ENCODE measurements at places on chromosomes 4 and X.

DNA sequence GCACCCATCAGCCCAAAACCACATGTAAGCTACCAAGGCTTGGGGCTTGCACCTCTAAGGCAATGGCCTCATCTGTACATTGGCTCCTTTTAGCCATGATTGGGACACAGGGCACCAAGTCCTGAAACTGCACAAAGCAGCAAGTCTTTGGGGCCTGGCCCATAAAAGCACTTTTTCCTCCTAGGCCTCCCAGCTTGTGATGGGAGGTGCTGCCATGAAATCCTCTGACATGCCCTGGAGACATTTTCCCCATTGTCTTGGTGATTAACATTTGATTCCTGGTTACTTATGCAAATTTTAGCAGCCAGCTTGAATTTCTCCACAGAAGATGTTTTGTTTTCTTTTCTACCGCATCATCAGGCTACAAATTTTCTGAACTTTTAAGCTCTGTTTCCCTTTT, 58.5 kb upstream of the PABPC4L start:
- no peak for DNase-seq

DNA sequence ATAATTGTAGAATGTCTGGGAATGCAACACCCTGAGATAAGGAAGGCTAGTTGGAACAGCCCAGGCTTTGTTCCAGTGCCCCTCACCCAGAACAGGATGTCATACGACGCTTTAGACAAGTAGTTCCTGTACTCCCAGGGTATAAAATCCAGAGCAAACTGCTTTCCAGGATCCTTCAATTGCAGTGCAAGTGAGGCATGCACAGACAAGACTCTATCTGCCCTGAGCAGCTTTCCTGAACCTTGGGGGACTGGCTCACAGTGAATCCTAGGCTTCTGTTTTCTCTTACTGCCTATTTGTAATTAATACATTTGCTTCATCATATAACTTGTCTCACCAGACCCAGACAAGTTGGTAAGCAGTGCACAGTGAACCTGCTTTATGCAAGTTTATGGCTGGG, 48.4 kb upstream of the IL9R start:
- no peak for DNase-seq

GRCh38 chr4:151673908-151674520, 86.8 kb downstream of the GATB start:
- no peak for DNase-seq

DNA sequence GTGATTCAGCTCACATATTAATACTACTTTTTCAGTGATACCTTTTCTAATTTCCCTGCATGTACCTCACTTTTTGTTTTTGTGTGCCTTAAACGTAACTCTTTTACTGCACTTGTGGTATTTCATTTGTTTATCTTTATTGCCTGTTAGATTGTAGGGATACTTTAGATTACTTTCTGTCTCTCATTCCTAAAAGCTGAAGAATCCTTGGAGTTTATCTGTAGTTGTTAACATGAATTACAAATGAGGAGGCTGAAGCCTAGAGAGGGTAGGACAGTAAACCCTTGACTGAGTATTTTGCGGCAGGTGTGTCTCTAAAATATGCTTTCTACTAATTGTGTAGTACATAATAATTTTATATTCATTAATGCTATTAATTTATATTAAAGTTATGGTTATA, 34.9 kb downstream of the BMP2K start:
- DNase-seq, result no peak

GRCh38 chrX:49878128-49878833, 1.0 kb upstream of the USP27X start:
- DNase-seq, result no peak

- no peak for DNase-seq
Measured at GRCh38 chr4:180757927-180758326, 1485.3 kb upstream of the TENM3 start.

DNA sequence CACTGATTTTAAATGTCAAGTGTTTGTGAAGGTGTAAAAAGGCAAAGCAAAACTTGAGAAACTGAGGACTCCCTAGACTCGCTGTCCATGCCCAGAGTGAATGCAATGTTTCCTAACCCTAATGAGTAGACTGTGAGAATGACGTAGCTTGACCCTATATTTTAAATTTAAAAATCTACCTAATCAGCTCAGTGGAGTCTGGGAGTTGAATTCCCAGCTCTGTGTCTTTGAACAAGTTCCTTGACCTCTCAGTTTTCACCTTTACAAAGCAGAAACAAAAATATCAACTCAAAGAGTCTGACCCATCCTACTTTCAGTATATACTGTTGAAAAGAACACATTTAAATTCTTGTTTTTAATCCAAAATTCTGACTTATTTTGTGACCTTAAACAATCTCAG, 2.3 kb downstream of the FGA start:
- DNase-seq, result no peak

- no peak for DNase-seq
Measured at GRCh38 chr4:146269228-146269653, 54.9 kb downstream of the REELD1 start.

DNA sequence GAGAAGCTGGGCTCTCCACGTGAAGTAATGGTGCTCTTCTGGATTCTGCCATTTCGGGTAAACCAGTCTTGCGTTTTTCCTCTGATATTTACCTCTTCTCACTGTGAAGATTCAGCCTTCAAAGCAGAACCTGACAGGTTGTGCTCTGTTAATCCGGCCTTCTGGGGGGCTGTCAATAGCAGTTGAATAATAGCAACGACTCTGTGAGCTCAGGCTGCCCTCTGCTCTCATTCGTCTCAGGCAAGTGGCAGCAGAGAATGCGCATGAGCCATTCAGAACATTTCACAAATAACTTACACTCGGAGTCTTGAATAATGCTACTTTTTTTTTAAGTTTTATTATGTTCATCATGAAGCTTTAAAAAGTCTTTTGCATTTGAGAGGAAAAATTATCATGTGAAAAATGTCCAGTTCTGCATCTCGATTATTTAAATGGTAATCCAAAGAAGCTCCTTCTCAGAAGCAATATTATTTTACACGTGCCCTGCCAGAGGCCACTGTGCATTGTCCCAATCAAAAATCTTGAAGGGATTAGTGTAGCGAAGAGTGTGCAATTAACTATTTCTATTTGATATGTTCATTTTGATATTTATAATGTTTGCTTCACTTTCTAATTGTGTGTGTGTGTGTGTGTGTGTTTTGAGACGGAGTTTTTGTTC, 354.2 kb upstream of the FAT1 start:
- DNase-seq, result no peak

- DNase-seq, result no peak
Measured at GRCh38 chr4:7736436-7737267, 203.0 kb downstream of the AFAP1 start.

Data from activated effector memory CD4-positive, alpha-beta T cell treated with anti-CD3 and anti-CD28 coated beads, Interleukin-2, amount 50 U/mL, for 16 hours (primary cell).